ENCODE measurements at places on chromosomes 12 and 14. TPM values are rescaled to one million over a fixed set of nuclear protein-coding genes. Genes with fewer than 3 reads are reported as not detected.
A peak's percentile ranks its signal among the peaks of the same experiment; 100 is the strongest.

DNA sequence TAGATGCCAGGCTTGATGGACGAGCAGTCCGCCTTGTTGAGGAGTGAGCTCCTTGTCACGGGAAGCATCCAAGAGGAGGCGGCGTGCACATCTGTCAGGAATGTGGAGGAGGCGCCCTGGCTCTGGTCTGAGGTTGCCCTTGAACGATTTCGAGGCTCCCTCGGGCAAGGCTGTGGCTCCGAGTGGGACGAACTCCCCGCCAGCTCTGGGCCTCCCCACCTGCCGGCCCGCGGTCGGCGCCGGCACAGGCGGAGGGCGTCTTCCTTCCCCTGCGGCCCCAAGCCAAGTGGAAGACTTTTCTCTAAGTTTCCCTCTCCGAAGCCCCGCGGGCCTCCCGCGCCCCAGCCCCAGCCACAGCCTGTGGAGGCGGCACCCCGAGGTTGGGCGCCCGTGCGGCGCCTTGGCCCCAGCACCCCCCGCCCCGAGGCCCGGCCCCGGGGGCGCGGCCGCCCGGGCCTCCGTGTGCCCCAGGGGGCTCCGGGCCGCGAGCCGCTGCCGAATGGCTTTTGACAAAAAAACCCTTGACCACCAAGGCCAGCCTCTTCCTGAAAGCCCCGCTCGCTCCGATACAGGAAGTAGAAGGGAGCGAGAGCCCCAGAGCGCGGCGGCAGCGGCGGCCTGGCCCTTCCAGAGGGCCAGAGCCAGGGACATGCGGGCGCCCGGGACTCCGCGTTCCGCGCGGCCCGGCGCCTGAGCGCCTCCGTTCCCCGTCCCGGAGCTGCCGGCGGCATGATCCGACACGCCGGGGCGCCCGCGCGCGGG lies at the start of gene RIN3:
TSS of gene RIN3 (plus strand) at position 578 of the 762 bp plus-strand sequence. CDS start at position 730, 152 bp downstream.
- DNase-seq: peak; percentile 43

DNA sequence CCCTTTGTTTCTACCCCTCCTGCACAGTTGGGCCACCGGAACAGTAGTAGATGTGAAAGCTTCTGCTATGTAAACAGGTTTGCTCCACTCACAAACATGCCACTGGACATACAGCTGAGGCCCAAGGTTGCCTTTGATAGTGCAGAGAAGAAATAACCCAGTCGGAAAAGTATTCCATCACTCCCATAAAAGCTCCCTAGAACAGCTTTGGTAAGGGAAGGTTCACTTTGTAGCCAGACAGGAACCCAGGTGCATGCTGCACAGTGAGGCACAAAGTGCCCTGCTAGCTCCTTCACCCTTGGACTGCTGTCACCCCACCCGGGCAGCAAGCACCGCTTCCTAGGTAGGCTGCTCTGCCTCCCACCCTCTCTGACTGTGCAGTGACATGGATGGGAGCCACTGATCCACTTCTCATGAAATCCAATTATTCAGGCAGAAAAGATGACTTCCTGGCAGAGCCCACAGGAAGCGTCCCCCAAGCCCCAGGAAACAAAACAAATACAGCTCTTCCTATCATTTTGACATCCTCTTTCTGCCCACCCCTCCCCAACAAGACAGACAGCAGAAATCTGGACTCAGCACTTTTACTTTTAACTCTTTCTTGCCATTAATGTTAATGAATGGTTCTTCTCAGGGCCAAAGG lies 100.2 kb downstream of the SRGAP1 start:
- DNase-seq: no peak

DNA sequence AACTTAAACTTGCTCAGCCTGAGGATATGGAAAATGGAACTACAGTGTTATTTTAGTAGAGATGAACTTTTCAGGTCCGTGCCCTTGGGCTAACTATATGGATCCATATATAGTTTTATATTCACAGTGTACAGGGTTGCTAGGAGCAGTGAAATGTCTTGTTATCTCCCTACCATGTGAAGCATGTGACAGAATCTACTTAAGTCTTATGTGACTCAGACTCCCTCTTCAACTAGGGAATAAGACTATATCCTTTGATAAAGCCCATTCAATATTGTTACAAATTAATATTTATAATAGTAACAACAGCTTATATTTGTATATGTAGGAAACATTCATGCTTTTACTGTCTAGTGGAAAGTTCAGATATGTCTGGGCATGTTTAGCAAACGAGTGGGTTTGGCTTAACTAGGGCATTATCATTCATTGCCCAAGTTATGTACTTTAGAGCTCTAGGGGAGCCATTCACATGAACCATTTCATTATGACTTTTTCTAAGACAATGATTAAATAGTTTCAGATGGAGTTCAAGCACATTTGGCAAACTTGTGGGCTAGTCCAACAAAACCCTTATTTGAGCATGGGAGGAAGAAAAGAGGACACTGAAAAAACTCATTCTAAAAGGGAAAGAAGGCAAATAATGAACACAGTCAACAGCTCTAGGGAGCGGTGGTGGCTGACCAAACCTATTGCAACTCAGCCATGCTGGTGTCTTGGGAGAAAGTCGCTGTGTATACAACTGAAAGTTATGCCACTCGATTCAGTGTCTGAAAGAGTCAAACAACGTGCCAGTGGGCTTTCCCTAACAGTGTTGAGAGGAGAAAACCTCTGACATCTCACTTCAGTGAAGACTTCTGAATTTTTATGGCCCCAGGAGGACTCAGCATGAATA lies 305.9 kb upstream of the G2E3 start:
- no peak for DNase-seq

NUAK1 gene
- 6.0 TPM for total RNA-seq
